ENCODE measurements at places on chromosomes 11 and 22.

GRCh38 chr11:34268906-34269430, 88.8 kb downstream of the ABTB2 start:
- no peak for DNase-seq

DNA sequence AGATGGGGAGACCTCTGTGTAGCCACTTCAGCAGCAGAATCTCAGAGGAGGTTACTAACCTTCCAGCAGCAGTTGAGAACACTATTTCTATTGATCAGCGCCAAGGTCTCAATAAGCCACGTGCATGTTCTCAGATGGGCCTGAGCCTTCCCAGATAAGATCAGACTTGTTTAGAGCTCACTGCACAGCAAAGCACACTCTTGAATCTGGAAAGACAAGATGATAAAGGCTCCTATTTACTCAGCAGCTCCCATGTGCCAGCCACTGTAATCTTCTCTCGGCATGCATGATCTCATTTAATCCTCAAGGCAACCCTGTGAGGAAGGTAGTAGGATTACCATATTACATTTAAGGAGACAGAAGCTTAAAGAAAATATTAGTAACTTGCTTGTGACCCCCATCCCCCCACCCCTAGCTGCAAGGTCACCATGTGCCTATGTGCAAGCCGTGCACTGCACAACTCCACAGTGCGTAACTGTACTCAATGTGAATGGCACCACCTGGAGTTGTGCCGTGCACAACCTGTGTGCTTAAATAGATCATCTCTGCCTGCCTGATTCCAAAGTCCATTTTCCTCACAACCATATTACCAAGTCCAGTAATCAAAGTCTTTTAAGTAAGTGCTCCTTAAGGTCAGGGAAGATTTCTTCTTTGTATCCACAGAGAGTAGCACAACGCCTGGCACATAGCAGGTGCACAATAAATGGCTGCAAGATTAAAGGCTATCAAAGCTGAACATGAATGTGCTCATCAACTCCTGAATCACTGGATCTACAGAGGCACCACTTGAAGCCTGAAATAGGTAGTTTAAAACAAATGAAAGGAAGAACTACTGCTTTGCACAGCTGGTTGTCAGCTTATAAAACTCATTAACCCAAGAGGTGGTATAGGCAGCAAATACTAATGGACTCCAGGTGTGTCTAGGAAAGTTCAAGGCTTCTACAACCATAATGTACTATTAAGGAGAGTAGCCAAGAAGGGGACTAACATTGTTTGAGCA, 293.8 kb downstream of the BUD13 start:
- DNase-seq: no peak

DNA sequence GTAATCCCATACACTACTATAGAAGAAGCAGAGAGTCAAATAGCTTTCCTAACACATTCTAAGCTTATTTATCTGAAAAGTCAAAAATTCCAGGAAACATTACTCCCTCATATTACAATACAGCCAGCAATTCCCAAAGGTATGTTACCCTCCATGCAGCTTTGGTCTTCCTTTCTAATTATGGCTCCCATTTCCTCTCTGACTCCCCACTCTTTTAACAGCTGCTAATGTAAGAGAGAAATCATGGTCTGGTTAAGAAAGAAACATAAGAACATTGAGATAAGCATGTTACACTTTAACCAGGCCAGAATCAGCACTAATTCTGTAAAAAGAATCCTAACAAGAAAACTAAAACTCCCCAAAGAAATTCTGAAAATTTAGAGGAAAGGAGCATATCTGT, 6.8 kb downstream of the PPP2R1B start:
- no peak for DNase-seq

DNA sequence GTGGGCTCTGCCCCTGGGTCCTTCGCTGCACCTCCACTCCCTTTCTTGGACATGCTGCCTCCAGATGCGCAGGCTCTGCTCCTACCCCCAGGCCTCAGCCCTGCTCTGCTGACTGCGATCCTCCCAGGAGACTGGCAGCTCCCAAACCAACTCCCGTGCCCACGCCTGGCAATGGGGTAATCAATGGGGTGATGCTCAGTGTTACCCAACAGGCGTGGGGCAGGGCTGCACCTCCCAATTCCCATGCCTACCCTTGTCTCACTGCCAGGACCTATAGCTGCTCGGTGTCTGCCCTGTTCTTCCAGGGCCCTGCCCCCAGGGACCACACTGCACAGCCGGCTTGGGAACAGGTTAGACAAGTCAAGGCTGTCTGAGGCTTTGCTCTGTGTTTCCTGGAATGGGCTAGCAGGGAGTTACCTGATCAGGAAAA, at the start of gene ALDH3B2:
Gene ALDH3B2 (minus strand): TSS at position 182 of the 430 bp plus-strand sequence. CDS start 7,688 bp downstream, outside the sequence.
- no peak for DNase-seq

DNA sequence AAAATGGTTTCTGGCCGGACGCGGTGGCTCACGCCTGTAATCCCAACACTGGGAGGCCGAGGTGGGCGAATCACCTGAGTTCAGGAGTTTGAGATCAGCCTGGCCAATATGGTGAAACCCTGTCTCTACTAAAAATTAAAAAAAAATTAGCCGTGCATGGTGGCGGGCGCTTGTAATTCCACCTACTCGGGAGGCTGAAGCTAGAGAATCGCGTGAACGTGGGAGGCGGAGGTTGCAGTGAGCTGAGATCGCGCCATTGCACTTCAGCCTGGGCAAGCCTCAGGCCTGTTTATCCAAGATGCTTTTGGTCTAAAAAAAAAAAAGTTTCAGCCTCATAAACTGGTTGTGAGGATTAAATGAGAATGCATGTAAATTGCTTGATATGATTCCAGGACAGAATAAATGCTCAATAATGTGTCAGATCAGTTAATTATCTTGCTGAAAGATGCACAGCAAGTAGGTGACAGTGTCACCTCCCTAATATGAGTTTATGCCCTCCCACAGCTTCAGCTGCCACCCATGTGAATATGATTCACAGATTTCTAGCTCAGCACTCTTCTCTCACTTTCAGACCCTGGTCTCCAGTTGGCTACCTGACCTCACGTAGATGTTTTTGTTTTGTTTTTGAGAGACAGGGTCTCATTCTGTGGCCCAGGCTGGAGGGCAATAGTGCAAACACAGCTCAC, 1.1 kb upstream of the ALG8 start:
- no peak for DNase-seq

DNA sequence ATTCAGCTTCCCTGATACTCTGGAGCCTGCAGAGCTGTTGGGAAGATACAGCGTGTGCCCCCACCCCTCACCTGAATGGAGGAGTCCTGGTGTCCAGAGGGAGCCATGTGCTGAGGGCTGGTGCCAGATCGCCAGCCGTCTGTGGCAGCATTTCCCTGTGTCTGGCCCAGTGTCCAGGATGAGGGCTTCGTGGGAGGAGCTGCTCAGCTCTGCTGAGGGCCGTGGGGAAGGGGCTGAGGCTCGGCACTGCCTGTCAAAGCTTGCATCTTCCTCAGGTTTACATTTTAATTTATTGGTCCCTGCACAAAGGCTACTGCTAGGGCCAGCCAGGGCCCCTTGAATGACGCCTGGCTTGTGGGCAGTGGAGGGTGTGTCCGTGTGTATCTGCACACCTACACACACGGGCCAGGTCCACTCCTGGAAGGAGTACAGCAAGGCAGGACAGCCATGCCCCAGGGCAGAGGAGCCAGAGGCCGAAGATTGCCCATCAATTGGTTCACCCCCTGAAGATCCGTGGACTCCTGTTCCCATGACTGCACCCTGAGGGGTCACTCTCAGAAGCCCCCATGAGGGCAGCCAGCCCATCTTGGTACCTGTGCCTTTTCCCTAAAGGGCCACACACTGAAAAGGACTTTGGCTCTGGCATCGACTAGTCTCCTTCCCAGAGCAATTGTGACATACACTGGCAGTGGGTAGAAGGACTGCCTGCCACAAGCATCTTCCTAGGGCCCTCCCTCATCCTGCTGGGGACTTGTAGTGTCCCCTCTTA, 107.7 kb upstream of the PARVA start:
- DNase-seq: no peak

GRCh38 chr22:17695986-17696385, 57.4 kb downstream of the BCL2L13 start:
- no peak for DNase-seq

DNA sequence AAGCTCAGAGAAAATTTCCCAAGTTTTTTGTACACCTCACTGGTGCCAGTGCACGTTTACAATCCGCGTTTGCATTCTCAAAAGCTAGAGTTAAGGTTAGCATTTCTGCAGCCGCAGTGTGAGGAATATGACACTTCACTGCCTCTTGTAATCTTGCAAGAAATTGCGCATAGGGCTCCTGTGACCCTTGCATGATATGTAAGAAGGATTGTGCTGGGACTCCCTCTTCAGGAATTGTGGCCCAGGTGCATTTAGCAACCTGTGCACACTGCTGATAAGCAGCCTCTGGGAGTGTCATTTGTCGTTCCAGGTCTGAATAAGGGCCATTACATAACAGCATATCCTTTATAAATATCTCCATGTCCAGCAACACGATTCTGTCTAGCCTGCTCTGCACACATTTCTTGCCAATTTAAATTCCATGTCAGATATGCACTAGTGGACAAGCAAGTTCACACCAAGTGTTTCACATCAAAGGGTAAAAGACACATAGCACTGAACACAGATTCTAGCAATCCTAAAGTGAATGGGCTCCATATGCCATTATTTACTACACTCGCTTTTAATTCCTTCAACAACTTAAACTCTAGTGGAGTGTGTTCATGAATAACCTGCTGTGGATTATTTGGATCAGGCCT, 69.2 kb upstream of the INCENP start:
- DNase-seq: no peak

GRCh38 chr11:117817368-117818040, 7.0 kb downstream of the FXYD2 start:
- DNase-seq: peak; percentile 68

DNA sequence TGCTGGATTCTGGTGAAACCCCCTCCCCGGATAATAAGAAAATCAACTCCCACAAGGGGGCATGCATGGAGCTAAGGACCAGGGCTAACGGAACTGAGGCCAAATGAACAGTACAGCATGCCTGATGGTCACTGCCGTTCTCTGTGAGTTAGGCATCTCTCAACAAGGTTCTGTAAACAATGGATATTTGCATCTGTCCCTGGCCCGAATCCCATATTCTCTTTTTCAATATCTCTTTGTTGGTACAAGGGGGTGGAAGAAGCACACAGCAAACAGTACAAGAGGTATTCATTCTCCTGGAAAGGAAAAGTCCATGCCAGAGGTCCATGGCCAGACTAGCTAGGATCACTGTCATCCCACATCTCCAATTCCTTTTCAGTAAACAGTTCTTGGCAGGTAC, 32.2 kb upstream of the APOA1 start:
- DNase-seq: no peak

DNA sequence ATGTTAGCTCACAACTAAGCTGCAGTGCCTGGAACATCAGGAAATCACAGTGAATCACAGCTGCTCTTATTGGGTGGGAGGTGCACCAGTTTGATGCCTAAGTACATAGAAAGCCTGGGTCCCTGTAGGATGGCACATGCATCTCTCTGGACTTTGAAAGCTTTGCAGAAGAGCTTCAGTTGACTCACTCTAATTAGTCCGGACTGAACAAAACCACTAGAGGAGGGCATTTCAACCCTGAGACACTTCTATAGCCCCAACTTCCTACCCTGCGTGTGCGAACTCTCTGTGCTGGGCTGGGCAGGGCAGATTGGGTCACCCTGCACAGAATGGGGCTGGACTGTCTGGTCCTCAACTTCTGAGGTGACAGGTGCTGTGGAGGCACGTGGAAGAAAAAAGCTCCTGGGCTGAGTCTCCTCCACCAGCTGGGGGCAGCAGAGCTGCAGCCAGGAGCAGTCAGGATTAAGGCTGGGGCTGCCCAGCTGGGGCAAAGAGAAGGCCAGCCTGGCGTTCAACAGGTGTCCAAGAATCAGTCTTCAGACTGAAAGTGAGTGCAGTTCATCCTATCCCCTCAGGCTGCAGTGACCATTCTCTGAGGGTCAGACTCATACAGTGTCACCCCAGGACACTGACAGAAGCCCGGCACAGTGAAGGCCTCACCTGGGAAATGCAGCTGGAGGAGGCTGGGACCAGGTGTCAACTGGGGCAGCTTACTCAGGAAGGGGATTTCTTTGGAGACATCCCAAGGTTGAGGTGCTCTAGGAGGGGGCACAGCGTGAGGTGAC, 22.1 kb downstream of the GGTLC2 start:
- DNase-seq: peak; percentile 33

- no peak for DNase-seq
Measured at GRCh38 chr11:12152321-12152720, 41.9 kb downstream of the MICAL2 start.

DNA sequence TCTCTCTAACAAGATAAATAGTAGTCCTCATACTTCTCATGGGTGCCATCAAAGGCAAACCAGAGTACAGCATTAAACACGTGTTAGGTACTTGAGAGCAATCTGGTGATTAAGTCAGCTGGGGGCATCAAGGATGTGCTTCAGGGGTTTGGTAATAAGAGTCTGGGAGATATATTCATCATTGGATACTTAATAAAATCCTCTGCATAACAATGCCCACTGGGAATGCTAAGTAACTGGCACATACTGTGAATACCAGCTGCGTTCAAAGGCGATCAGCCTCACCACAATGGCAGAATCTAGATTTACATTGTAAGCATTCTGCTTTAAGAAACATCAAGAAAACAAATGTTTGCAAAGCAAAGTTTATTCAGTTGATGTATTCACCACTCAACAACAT, 268.6 kb upstream of the PITPNB start:
- DNase-seq: no peak

DNA sequence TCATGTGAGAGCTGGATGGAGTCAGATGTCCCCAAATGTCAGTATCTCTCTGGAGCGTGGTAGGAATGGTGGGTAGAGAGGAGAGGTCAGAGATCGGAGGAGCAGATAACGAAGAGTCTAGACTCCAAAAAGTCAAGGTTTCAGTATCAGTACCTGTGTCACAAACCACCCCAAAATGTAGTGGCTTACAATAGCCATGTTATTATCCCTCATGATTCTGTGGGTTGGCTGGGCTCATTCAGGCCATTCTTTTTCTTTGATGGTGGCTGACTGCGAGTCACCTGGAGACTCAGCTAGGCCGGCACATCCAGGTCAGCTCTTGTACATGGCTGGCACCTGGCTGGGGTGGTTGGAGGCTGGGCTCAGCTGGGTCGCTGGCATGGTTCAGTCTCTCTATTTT, 7.3 kb upstream of the SSTR3 start:
- DNase-seq: no peak

GRCh38 chr11:108565653-108566052, 27.9 kb downstream of the EXPH5 start:
- DNase-seq: no peak

DNA sequence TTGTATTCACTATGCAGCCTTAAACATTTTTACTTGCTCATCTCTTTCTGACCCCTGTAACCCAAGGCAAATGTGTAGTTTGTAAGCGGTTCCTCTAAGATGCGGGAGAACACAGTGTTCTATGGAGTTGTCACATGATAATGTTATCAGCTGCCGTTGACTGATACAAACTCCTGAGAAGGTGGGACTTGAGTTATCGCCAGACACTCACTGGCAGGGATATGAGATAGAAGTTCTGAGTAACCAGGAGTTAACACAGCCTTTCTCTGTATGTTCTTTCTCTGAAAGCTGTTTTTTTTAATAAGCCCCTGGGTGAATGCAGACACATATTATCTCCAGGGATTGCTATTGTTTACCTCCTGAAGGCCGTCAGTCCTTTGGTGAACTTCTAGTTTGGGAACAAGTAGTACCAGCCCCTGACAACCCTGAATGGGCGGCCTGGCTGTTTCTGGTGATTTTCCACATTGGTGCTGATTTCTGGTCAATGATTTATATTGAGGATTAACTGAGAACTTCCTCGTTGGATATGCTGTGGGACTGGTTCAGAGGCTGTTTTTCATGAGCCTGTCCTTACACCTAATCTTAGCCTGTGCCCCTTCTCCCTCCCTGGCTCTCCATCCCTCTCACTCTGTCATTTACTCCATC, 155.3 kb upstream of the RASSF10 start:
- no peak for DNase-seq

- DNase-seq: no peak
Measured at GRCh38 chr11:35414311-35414710, 5.0 kb downstream of the SLC1A2 start.

Measured in germinal center (tissue), 1 donor.